Anterior cingulate cortex (tissue), 58 donors: ENCODE measurements at places on chromosomes 6 and 20.

DNA sequence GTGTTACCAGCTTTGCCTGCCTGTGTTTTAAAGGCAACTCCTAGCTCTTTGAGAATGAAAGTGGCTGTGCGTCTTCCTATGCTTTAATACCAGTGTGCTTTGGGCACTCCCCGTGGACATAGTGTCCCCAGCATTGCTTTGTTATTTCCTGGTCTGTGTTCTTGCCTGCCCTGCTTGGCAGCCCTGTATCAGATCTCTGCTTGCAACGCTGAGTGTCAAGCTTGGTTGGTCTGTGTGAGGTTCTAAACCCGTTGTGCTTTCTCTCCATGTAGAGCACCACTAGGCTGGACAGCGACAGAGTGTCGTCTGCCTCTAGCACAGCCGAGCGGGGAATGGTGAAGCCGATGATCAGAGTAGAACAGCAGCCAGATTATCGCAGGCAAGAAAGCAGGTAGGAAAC lies 80.2 kb downstream of the AFDN start:
- DNase-seq: peak; percentile 58

DNA sequence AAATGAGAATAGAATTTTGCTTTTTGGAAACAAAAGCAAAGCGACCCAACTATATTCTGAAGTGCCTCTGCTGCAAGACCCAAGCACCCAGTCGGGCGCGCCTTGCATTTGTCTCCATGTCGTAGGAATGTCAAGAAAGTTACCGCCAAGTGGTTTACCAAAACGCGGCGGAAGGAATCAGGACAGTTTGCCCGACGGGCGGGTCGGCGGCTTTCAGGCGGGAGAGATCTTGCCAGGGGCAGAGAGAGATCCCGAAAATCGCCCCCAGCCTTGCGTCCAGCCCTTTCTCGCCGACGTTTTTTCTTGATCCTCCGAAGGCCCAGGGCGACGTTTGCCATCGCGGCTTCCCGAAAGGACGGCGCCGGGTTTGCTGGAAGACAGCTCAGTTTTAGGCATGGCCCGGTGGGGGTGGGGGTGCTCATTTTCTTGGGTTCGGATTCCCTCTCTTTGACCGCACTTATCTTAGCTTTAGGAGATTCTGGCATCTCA lies 4.0 kb upstream of the LIN28B start:
- no peak for DNase-seq

DNA sequence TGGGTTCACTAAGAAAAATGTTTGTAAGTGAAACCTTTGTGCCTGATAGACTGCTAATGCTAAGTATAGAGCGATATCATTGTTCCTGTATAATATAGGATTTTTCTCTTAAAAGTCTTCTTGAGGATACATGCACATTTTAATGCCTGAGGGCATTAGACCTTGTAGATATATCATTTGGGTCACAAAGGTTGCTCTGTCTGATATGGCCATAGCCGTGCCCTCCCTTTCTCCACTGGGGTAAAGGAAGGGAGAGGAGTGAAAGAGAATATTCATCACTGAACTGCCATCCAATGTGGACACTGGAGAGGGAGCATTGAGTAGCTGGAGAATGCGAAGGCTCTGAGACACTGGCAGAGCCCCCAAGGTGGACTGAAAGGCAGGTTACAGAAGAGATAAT lies 442.2 kb upstream of the SPTLC3 start:
- DNase-seq: no peak

- no peak for DNase-seq
Observed at GRCh38 chr20:33516882-33517281, 27.0 kb downstream of the CBFA2T2 start.

GRCh38 chr20:34709044-34709830 lies 5.1 kb downstream of the TP53INP2 start:
- DNase-seq: peak; percentile 76

GRCh38 chr6:52160472-52161104 lies 25.6 kb upstream of the IL17A start:
- no peak for DNase-seq

DNA sequence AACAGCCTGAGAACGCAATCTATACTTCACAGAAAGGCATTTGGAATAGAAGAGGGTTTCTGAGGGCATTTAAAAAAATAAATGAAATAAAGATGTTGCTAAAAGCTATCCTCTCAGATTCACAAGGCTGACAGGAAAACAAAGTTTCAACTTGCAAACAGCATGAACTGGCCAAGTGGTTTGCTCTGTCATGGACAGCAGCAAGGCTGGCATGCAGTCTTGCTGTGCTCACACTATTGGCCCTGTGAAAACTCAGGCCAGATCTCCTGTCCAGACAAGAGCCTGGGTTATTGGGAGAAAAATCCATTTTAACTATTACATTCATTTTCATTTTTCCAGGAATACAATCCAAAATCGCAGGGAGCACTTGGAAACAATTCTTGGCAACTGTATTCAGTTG lies 506.2 kb upstream of the SLC35B3 start:
- no peak for DNase-seq

DNA sequence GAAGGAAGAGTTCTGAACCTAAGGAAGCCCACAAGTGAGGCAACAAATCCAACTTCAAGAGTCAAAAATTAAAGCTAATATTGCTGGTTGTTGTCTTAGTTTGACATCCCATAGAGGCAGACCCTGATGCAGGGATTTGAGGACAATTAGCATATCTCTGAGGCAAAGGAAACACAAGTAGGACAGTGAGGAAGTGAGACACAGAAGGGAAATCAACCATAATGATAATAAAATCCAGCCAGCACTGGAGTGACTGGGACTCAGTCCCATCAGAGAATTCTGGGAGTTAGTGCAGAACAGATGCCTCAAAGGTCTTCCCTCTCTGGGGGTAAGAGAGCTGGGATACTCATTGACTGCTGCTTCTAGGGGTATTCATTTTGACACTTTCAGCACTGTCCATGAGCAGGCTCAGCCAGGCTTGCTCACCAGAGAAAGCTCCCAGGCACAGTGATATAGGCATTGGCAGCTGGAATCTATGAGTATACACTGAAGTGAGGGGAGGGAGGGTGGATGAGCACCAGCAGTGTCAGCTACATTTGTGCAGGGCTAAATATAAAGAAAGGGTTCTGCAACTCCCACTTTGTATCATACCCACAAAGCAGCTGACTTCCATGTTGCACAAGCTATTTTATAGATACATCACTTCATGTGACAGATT lies 43.4 kb upstream of the SPTLC3 start:
- DNase-seq: no peak

- no peak for DNase-seq
Observed at GRCh38 chr6:142543606-142544005, 241.8 kb downstream of the ADGRG6 start.

DNA sequence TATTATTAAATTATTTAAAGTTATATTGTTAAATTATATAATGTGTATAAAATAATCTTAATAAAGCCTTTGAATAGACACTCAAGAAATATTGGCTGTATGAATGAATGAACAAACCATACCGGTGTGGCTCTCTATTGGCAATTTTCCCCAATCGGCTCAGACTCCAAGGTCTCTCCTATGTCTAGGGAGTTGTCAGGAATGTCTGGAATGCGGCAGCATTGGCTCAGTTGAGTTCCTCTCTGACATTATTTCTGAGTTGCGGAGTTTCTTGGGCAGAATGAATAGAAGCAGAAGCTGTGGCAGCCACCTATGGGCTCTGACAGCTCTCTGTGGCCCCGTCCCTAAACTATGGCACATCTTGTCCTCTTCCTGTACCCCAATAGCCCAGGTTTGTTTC lies 111.0 kb downstream of the SOBP start:
- DNase-seq: no peak

- peak; percentile 13 for DNase-seq
Observed at GRCh38 chr20:45987108-45987780, 15.2 kb upstream of the ZNF335 start.

GRCh38 chr20:17895641-17896171 lies 72.9 kb downstream of the SNX5 start:
- DNase-seq: peak; percentile 22

- no peak for DNase-seq
Observed at GRCh38 chr6:157024745-157025144, 247.6 kb downstream of the ARID1B start.

DNA sequence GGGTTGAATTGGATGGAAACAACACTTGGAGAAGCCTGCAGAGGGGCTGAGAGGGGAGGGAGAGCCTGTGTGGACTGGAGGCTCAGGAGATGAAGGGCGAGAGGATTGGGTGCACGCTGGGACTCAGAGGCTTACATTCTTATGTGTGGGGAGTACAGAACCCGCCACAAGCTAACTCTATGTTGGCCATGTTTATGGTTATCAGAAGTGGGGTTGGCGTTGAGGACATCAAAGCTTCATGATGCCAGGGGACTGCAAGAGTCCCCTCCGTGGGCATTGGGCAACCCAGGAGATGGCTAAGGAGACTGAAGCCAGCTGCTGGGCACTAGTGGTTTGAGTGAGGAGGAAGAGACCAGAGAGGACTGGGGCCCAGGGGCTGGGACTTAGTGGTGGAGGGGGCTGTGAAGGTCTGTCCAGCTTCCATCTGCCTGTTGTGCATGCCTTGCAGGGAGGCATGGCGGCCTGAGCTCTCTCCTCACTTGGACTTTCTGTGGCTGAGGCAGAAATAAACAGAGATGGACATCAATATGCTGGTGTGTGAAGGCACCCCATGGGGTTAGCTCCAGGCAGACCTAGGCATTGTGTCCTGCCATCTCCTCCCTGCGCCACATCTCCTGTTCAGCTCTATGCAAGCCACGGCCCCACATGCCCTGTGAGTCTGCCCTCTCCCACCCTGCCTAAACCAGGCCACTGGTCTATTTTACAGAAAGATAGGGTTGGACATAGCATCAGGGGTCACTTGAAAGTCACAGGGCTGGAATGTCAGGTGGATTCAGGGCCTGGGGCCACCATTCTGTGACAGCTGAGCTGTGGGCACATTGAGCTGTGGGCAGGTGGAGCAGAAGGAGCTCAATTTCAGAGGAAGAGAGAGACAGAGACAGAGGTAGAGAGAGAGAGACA lies 61.6 kb downstream of the PHACTR3 start:
- DNase-seq: no peak

- DNase-seq: no peak
Observed at GRCh38 chr6:144314003-144314485, 28.9 kb downstream of the UTRN start.

- DNase-seq: no peak
Observed at GRCh38 chr6:13392462-13392861, 64.1 kb upstream of the TBC1D7 start.

DNA sequence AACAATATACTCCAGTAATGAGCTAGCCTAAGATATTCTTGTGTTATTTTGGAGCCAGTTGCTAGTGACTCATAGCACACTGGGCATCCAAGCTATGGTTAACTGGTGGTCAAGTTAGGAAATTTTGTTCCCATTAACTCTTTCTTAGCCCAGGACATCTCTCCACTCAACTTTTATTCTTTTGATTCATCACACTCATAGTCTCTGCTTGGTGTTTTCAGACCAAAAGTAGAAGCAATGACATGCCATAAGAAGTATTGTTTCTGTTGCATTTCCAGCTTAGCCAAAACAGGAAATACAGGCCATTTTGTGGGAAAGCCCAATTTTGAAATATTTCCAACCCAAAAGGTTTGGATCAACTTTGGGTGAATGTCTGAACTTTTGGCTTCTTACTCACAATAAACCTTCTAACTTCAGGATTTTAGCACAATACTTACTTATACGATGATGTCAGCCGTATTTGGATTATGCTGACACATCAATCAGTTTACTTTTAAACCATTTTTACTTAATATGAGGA lies 31.6 kb upstream of the CCN2 start:
- DNase-seq: no peak

- DNase-seq: no peak
Observed at GRCh38 chr6:85676086-85676729, 33.5 kb upstream of the SYNCRIP start.

GRCh38 chr6:155352811-155353210 lies 38.5 kb upstream of the TFB1M start:
- no peak for DNase-seq

GRCh38 chr6:44535446-44535845 lies 147.9 kb downstream of the CDC5L start:
- no peak for DNase-seq

- DNase-seq: no peak
Observed at GRCh38 chr6:55897346-55897745, 22.0 kb upstream of the BMP5 start.

- DNase-seq: no peak
Observed at GRCh38 chr6:148934961-148935360, 188.1 kb downstream of the UST start.

DNA sequence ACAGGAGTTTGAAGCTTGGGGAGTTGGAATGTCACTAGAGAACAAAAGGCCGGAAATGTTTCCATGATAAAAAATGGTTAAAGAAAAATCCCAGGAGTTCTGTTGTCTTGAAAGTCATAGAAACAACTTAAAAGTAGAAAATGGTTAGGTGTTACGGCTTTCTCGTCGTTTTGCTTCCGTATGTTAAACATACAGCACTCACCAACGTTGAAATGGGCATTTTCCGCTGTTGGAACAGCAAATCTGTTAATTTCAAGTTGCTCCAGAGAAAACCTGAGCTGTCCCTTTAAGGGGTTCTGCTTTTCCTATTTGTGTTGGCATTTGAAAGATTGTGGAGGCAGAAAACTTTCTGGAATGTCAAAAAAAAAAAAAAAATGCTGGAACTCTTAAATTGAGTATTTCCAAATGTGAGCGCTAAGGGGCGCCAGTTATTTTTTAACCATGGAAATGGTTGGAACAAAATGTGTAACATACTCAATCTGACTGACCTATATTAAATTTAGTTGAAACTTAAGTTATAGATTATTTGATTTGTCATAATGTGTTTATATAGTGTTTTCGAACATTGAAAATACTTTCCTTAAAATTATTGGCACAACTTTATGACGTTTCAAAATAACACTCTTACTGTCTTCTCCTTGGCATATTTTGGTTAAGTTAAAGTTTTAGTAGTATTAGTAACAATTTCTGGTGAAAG lies 2.2 kb downstream of the QKI start:
- no peak for DNase-seq

DNA sequence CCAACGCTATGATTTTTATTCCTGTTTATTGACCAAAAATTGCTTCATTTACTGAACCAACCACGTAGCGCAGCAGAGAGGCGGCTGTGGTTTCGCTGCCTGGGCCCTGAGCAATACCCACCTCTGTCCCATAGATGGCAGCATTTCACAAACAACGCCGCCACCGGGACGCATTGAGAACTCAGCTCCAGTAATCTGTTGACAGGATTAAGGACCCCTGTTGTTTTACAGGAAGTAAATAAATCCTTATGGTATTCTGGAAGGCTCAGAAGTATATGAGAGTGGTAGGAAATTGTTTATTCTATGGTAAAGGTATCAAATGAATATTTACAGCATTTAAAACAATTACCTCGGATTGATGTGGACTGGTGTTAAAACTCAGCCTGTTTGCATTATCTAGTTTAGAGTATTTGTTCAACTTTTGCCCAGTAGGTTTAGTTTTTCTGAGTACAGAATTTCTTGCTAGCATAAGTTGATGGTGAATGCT lies 547.9 kb upstream of the SLC35B3 start:
- DNase-seq: no peak

DNA sequence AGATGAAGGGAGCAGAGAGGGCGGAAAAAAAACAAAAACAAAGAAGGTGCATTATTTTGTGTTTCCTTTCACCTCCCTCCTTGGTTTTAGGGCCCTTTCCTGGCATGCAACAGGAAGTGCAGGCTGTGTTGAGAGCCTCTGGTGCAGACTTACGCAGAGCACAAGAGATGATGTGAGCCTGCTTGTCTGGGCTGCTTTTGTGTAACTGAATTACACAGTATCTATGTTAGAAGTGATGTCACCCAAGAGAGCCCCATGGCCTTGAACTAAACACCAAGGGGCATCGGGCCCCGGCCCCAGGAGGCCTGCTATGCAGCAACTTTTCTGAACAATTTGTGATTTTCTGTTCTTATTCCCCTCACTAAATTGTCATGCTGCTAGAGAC lies 25.5 kb downstream of the GNAS start:
- DNase-seq: no peak

- DNase-seq: no peak
Observed at GRCh38 chr20:35274172-35275092, 3.5 kb downstream of the MMP24OS start.

- no peak for DNase-seq
Observed at GRCh38 chr20:62947532-62948300, 4.8 kb upstream of the SLC17A9 start.
